T1000 (cell line): ENCODE measurements at places on chromosomes 6 and 20.

GRCh38 chr6:114055349-114055748, 84.4 kb upstream of the HDAC2 start:
- no peak for DNase-seq

DNA sequence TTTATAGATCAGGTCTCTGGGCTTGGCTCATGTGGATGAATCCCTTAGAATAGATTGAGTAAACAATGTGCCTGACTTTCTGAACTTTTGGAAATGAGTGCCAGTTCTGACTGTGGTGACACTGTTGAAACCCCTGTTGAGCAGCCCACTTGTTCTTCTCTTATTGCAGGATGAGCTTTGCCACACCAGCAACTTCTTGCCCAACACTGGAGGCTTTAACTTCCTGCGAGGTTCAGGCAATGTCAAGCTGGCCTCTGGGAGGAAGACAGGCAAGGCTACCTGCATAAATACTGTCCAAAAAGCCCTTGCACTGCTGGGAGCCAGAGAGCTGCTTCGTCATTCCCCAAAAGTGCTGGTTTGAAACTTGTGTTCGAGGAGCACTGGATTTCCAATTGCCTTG, 32.8 kb upstream of the SMIM8 start:
- DNase-seq = no peak

- no peak for DNase-seq
Measured at GRCh38 chr6:38420207-38420606, 219.5 kb downstream of the BTBD9 start.

DNA sequence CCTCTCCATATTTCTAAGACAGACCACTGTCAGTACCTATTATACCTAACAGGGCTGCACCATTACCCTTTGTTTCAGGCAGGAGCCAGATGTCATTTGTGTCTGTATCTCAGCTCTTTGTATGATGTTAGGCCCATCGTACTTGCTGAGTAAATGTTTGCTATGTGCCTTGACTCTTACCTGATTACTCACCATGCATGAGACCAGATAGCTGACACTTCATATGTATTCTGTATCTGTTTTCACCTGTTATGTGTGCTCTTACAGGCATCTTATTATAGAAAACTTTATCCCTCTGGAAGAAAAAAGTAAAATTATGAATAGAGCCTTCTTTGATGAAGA, 31.7 kb upstream of the ASXL1 start:
- DNase-seq = no peak
